ENCODE measurements at places on chromosomes 2 and 18. TPM values are rescaled to one million over a fixed set of nuclear protein-coding genes. Genes with fewer than 3 reads are reported as not detected.

Gene IL37
- total RNA-seq = not detected

Gene ABCG5
- total RNA-seq = not detected

Gene SLC9A4
- not detected for total RNA-seq

Gene CIDEA
- total RNA-seq = not detected
